NCI-H748 treated with DMSO at 0.1 percent for 48 hours (cell line): ENCODE measurements at places on chromosomes 3 and 15.

DNA sequence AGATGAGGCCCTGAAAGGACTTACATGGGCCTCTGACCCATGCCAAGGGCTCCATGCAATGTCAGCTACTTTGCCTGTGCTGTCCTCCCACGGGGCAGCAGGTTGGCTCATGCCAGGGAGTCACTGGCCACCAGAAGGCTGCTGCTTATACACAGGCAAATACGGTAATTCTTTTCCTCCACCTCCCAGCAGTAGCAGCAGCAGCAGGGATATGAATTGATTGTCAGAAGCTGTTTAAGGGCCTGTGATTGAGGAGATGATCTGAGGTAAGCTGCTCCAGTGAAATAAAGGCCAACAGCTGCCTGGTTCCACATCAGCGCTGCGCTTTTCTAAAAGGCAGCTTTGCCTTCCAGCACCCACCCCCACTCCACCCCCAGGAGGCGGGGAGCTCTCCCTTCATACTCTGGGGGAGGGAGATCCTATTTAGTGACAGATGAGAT lies 250.5 kb downstream of the SHQ1 start:
- DNase-seq: peak; percentile 2

- no peak for DNase-seq
Observed at GRCh38 chr3:18363338-18363737, 61.8 kb downstream of the SATB1 start.

- no peak for DNase-seq
Observed at GRCh38 chr3:126537730-126538281, 13.9 kb downstream of the CHST13 start.

GRCh38 chr3:94429517-94429916 lies 366.7 kb downstream of the NSUN3 start:
- DNase-seq: no peak

DNA sequence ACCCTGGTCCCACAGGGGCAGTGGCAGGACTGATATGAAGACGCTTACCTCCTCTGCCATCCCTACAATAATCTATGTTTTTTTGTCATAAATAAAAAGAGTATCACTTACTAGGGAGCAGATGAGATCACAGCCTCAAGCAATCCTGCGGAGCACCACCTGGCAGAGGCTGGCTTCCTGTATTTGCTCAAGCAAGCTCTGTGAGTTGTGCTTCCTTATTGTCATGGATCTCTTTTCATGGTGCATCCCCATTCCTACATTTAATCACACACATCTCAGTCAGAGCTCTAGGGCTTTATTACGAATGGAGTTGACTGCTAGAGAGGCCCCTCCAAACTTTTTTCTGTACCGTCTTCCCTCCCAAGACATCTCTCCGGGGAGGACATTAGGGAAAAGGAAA lies 186.0 kb downstream of the UBE2E2 start:
- peak; percentile 2 for DNase-seq

GRCh38 chr3:40680685-40681657 lies 156.2 kb downstream of the ZNF621 start:
- no peak for DNase-seq

GRCh38 chr3:132530624-132531023 lies 66.4 kb upstream of the ACKR4 start:
- no peak for DNase-seq

DNA sequence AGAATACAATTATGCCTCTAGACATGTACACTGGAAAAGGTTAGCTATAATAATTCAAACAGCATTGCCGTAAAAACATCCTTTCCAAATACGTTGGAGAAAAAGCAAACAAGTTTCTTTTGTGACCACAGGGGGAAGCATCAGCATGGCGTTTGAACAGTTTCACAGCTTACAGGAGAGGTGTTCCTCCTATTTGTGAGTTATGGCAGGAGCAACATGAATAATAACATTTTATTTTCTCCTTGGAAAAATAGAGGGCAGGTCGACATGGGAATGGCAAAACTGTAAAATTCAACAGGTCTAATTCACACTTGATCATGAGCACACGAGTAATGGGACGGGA lies 39.7 kb upstream of the GADL1 start:
- DNase-seq: peak; percentile 85

DNA sequence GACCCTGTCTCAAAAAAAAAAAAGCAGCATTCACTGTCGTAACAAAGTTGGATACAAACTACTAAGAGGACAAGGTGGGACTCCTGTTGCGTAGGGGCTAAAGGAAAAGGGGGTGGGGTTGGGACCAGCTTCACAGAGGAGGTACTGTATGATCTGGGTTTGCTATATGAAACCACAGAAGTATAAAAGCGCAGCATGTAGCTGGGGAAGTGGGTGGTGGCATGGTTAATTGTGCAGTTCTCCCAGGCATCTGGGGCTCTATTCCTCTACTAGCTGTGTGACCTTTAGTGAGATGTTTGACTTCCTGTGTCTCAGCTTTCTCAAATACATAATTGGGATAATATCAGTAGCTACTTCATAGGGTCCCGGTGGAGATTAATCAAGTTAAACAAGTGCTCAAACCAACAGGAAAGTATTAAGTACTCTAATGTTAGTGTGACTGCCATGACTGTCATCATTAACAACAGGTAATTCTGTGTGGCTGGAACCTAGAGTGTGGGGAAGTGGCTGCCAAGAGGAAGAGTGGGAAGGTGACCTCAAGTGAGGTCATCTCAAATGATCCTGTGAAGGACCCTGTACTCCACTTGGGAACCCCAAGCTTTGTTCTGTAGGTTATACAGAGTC lies 11.5 kb downstream of the PARP16 start:
- DNase-seq: no peak

- no peak for DNase-seq
Observed at GRCh38 chr3:63240381-63240902, 37.7 kb upstream of the SYNPR start.

GRCh38 chr15:48925714-48926223 lies 38.0 kb downstream of the SHC4 start:
- DNase-seq: no peak

DNA sequence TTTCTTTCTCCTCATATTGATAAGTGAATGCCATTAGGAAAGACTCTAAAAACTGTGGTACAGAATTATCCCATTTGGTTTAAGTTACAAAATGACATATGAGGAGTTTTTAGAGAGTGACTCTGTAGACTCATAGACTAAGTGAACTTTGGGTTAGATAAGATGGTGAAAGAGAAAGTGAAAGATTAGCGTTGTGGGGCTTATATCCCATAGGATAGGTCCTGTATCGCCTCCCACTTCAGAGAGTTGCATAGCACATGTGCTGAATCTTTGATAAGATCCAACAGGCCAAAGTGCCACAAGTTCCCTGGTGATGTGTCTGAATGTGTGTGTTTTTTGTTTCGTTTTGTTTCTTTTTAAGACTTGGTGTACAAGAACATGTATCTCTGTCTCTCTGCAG lies 666.9 kb downstream of the MECOM start:
- DNase-seq: no peak

- DNase-seq: no peak
Observed at GRCh38 chr3:135706758-135707375, 258.7 kb upstream of the PPP2R3A start.

- DNase-seq: no peak
Observed at GRCh38 chr3:130969621-130970020, 57.0 kb downstream of the ASTE1 start.

DNA sequence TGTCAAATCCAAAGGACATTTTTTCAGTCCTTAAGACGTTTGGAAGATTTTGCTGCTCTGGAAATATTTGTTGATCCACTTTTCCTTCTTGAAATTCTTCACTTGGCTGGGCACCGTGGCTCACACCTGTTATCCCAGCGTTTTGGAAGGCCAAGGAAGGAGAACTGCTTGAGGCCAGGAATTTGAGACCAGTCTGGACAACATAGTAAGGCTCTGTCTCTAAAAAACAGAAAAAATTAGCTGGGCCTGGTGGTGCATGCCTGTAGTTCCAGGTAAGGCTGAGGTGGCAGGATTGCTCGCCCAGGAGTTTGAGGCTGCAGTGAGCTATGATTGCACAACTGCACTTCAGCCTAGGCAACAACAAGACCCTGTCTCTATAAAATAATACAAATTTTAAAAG lies 173.9 kb upstream of the MITF start:
- no peak for DNase-seq

DNA sequence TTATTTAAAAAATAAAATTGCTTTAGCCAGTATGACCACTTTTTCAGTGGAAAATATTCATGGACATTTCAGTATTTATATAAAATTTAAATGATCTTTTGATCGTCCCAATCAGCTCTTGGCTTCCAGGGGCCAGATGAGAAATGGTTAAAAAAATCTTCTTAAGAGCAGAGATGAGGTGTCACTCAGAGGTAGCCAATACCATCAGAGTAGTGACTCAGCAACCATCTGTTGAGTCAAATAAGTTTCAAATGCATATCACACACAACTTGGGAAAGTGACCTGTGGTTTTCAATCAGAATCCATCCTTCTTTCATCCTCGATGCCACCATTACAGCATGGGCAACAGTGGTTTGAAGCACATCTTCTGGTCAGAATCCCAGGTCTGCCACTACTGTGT lies 958.8 kb upstream of the NR2F2 start:
- no peak for DNase-seq

- no peak for DNase-seq
Observed at GRCh38 chr15:55250941-55251340, 38.7 kb downstream of the RAB27A start.

- no peak for DNase-seq
Observed at GRCh38 chr3:187196573-187197334, 532 bp upstream of the RTP1 start.

DNA sequence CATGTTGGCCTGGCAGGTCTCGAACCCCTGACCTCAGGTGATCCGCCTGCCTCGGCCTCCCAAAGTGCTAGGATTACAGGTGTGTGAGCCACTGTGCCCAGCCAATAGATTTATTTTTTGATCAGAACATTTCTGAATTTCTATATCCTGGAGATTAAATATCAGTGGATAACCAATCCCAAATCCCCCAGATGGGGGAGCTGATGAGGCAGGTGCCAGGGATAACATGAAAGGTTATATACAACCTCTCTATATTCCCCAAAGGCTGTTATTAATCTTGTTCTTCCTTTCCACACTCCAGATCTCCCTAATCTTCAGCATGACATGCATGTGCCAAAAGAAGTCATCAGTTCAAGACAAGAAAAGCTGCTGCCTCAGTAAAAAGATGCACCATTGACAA lies 112.3 kb downstream of the WDR76 start:
- no peak for DNase-seq
